ENCODE measurements at places on chromosomes 6 and 20.

DNA sequence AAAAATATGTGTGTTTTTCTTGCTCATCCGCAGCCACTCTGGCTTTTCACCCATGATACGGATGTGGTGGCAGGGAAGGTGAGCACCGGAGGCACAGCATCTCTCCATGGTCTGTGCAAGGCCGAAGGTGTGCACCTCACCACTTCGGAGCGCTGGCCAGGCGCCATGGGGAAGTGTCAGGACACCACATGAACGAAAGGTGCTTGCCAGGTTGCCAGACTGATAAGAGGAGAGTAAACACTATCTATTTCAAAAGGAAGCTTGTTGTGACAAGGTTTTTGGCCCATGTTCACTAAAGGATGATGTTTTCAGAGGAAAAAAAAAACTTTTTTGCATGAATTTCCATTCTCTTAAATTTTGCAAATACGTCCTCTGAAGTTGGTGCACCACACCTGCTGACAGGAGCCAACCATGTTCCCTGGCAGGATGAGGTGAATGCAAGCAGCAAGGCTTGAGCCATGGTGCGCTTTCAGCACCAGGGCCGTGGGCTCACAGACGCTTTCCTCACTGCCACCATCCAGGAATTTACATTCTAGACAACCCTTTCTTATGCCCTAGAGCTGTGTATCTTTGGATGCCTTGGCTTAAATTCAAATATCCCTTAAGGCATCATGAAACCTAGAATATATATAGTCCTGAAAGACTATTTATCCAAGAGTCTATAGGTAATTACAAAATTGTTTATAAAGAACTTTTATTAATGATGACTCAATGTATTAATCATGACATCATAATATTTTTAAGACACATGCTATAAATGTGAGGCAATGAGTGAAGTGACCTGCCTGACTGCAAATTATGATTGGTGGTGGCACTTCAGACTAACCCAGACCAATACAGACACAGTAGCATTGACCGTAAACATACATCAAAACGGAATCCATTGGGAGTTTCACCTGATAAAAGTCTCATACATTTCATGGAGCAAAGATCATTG lies 234.5 kb downstream of the TFAP2A start:
- no peak for DNase-seq

DNA sequence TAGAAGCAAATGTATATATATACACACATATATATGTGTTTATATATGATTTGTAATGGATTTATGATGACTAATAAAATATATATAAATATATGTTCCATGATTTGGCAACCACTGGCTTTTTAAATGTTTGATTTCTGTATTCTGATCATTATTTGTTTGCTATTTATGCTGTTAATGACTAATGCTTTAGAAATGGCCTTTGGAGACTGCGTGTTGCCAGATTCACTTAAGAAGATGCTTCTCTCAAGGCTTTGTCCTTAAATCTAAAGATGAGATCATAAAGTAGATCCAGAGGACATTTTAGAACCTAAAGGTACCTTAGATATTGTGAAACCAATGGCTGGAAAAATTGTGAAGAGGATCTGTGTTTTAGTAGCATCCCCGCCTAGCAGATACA lies 116.0 kb upstream of the SUPT3H start:
- no peak for DNase-seq

GRCh38 chr20:64159711-64160110 lies 4.5 kb upstream of the MYT1 start:
- DNase-seq = no peak

DNA sequence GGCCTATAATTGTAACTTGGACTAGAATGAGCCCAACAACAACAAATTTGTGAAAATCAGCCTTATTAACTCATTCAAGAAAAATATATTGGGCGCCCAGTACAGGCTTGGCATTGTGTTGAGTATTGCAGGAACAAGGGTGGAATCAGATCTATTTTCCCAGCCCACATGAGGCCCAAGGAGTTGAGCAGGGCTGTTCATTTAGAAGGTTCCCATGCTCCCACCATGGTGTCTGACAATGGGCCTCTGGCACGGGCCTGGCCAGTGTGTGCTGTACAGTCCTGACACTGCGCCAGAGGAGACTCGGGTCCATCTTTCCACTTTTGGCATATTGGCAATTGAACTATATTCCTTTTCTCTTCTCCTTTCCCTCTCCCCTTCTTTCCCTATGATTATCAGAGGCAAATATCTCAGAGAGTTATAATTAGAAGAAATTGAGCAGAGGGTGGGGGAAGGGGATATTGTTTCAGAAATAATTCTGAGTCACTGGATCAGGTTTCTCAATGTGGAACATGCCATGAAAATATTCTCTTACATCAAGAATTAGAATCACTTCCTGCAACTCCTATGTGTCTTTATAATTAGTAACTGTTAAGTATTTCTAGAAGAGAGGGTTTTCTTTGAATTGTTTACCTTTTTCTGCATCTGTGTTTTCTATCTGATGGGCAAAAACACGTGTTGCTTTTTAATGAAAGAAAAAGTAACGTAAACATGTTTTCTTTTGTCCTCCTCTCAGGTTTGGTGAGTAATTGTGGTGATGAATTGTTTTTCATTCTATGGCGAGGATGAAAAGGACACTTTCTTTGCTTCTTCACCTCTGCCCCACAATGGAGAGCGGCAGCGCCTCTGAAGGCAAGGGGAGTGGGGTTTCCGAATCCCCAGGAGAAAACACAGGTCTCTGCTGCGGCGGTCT lies 209.4 kb downstream of the FOXA2 start:
- no peak for DNase-seq

- DNase-seq = no peak
These were observed 90.9 kb downstream of the FOXO3 start for GRCh38 chr6:108651340-108652227.

Measured in NCI-H524 (cell line).